ENCODE measurements at places on chromosomes 11 and 22. TPM values are rescaled to one million over a fixed set of nuclear protein-coding genes. Genes with fewer than 3 reads are reported as not detected.

GRCh38 chr11:120529911-120530310, 18.4 kb downstream of the GRIK4 start:
- DNase-seq, result no peak
- H3K4me3 ChIP-seq, result no peak overlapping the region
- no peaks in the 10 kb centered on the region for H3K36me3 ChIP-seq
- peaks cover 33% of the 10 kb centered on the region for H3K4me1 ChIP-seq
- H3K27ac ChIP-seq, result no peak overlapping the region
- no peaks in the 10 kb centered on the region for H3K27me3 ChIP-seq

- no peak overlapping the region for H3K4me3 ChIP-seq
- DNase-seq, result no peak
- no peaks in the 10 kb centered on the region for H3K4me1 ChIP-seq
- no peaks in the 10 kb centered on the region for H3K27me3 ChIP-seq
Measured at GRCh38 chr11:115444542-115444941, 59.7 kb downstream of the CADM1 start.

GRCh38 chr11:16816358-16817270, 78.2 kb downstream of the C11orf58 start:
- peaks cover 4% of the 10 kb centered on the region for H3K36me3 ChIP-seq
- DNase-seq, result no peak
- H3K27ac ChIP-seq, result no peak overlapping the region
- H3K27me3 ChIP-seq, result no peaks in the 10 kb centered on the region

DNA sequence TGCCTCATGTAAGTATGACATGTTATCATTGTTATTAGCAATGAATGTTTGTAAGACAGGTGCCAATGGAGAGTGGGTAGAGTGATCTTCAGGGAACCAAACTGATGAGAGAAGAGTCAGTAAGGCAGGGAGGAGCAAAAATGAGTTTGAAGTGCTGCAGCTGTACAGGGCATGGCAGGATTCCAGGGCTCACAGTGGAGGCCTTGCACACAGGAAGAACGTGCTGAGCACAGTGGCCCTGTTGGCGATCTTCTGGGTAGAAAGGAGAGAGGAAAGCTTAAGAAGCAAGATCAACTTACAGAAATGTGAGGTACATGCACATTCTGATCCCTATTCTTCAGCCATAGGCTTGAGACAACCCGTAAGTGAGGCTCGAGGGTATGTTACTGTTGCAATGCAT, 219.3 kb upstream of the TMEM45B start:
- DNase-seq, result no peak
- H3K4me1 ChIP-seq, result no peaks in the 10 kb centered on the region
- H3K27ac ChIP-seq, result no peak overlapping the region
- H3K36me3 ChIP-seq, result no peaks in the 10 kb centered on the region

DNA sequence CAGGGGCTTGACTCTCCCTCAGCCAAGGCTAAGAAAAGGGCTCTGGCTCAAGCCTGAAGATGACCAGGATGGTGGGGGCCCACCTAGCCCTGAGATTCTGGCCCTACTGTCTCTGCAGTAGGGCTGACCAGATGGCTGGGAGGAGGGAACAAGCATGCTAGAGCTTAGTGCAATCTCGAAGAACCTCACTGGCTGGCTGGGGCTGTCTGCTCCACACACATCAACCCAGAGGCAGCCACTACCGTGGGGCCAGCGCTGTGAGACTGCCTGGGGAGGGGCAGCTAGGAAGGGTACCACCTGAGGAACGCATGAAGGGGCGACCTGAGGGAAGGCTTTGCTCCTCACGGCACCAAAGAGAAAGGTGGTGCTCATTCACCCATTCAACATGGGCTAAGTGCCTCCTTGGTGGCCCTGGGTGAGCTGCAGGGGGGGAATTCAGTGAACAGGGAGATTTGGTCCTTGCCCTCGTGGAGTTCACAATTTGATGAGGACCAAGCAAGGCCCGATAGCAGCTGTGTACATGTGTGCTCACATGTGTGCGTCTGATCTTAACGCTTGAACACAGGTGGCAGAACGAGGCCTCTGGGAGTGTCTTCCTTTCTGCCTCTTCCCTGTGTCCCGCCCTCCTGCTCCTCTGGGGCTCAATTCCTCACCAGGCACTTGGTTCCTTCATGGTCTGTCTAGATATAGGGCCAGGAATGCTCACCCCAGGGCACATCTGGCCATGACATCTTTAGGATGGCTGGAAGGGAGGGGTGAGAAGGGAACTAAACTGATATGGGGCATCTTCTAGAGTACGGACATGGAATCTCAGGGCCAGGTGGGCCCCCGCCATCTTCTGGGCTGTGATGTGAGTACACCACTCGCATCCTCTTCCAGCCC, 102.3 kb upstream of the PITPNB start:
- peaks cover 7% of the 10 kb centered on the region for H3K4me1 ChIP-seq
- H3K36me3 ChIP-seq, result no peaks in the 10 kb centered on the region
- H3K27me3 ChIP-seq, result no peaks in the 10 kb centered on the region
- H3K27ac ChIP-seq, result no peak overlapping the region
- no peak for DNase-seq
- no peak overlapping the region for H3K4me3 ChIP-seq

The DTX4 gene
- 85.6 TPM for total RNA-seq
